ENCODE measurements at places on chromosomes 3 and 15. TPM values are rescaled to one million over a fixed set of nuclear protein-coding genes. Genes with fewer than 3 reads are reported as not detected.

Gene EIF4E3
- polyA plus RNA-seq, result 0.79 TPM

Gene INO80
- polyA plus RNA-seq, result 8.0 TPM

Gene FGF7
- not detected for polyA plus RNA-seq

Gene A4GNT
- polyA plus RNA-seq, result not detected

Gene COL6A5
- not detected for polyA plus RNA-seq

Gene SPINK8
- not detected for polyA plus RNA-seq

Data from keratinocyte (primary cell).